ENCODE measurements at places on chromosomes 5 and 9. TPM values are rescaled to one million over a fixed set of nuclear protein-coding genes. Genes with fewer than 3 reads are reported as not detected.

GRCh38 chr5:180212363-180213255 lies 3.6 kb upstream of the RASGEF1C start:
- no peak for DNase-seq

DNA sequence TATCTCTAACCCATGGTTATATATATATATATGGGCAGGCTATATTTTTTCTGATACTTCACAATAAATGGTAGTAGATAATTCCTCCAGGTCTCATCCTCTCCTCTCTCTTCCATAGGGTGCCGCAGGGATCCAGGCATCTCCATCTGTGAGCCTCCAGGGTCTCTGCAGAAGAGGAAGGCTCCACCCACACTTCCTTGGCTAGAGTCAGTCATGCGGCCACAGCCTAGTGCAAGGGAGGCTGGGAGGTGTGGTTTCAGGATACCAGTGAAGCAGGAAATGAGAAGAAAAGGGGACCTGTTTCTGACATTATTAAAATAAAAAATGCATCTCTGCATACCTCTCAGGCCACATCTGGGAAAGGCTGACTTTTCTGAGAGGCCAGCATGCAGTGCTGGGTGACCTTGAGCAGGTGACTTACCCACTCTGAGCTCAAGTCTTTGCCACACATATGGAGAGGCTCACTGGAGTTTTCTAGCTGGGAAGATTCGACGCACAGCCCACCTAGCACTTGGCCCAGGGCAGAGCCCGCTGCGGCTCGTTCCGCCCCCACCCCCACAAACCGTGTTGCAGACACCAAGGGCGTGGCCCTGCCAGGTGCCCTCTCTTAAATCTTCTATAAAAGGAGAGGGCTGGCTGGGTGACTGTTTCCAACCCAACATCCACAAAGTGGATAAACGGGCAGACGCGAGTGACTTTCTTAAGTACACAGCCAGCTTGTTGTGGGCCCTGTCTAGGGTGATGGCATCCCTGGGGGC lies 47.9 kb downstream of the OLFM1 start:
- DNase-seq: no peak

- no peak for DNase-seq
Observed at GRCh38 chr9:130833031-130833990, 1.7 kb upstream of the ABL1 start.

GRCh38 chr5:99104538-99105132 lies 175.8 kb upstream of the CHD1 start:
- no peak for DNase-seq

The SCGB3A2 gene
- total RNA-seq: not detected

- no peak for DNase-seq
Observed at GRCh38 chr5:144092508-144092907, 78.0 kb downstream of the YIPF5 start.

DNA sequence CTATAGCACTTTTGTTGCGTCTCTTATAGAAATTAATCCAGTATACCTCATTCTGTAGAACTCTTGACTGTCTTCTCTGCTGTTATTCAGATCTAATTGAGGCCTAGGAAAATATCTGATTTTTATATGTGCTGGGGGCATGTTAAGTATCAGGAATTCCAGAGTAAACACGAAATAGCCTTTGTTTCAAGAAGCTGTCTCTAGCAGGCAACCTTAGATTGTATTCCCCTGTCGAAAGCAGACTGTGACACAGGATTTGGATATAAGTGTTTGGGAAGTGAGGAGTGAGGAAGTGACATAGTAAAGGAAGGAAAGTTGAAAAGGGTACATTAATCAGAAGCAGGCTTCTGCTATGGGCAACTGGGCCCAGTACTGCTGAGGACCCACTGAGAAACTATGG lies 72.1 kb upstream of the RASA1 start:
- DNase-seq: no peak

GRCh38 chr5:39177631-39177964 lies 41.8 kb downstream of the FYB1 start:
- DNase-seq: no peak

DNA sequence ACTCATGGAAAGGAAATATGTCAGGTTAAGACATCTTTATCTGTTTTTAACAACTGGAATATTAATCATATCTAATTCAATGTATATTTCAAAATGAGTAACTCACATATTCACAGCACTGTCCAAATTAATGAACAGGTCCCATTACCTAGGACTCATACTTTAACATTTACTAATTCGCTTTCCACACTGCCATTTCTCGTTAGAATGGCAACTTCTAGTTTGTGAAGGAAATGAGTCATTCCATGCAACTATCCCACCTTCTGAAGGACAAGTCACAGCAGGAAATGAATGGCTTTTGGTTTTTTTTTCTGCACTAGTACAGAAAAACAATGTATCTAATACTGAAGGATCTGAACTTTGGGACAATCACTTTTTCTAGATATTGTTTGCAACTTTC lies 24.6 kb upstream of the IFNK start:
- no peak for DNase-seq

The RIC1 gene
- 10.9 TPM for total RNA-seq

GRCh38 chr9:30075451-30076199 lies 2308.8 kb upstream of the ACO1 start:
- no peak for DNase-seq

The CCNI2 gene
- total RNA-seq: not detected

DNA sequence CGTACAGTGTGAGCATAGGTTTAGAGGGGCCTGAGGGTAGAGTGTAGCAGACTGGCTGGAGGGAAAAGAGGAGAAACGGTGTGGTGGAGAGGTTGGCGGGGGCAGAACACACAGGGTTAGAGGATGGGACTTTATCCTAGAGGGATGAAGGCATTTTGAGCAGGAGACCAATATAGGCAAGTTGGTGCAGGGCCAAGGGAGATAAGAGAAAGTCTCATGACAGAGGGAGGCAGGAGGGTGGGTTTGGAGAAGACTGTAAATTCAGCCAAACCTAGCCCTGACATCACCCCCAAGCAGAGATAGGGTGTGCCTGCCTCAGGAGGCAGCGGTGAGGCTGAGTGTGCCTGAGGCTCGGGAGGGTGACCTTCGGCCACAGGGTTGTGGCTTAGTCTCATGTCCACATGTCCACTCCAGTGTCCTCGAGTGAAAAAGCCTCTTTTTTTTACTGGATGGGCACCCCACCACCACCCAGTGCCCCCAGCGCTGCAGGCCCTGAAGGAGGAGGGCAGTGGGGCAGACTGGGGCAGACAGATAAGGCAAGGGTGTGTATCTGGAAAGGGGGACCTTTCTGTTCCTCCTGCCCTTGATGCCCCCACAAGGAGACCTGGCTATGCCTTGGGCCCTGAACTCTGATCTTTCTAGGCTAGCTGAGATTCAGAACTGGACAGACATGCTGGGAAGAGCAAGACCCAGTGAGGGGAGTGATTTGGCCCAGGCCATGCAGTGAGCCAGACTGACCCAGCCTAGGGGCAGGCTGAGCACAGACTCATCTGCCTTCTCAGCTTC lies 108.7 kb downstream of the RGS3 start:
- DNase-seq: no peak

GRCh38 chr5:99023330-99023729 lies 94.5 kb upstream of the CHD1 start:
- no peak for DNase-seq

DNA sequence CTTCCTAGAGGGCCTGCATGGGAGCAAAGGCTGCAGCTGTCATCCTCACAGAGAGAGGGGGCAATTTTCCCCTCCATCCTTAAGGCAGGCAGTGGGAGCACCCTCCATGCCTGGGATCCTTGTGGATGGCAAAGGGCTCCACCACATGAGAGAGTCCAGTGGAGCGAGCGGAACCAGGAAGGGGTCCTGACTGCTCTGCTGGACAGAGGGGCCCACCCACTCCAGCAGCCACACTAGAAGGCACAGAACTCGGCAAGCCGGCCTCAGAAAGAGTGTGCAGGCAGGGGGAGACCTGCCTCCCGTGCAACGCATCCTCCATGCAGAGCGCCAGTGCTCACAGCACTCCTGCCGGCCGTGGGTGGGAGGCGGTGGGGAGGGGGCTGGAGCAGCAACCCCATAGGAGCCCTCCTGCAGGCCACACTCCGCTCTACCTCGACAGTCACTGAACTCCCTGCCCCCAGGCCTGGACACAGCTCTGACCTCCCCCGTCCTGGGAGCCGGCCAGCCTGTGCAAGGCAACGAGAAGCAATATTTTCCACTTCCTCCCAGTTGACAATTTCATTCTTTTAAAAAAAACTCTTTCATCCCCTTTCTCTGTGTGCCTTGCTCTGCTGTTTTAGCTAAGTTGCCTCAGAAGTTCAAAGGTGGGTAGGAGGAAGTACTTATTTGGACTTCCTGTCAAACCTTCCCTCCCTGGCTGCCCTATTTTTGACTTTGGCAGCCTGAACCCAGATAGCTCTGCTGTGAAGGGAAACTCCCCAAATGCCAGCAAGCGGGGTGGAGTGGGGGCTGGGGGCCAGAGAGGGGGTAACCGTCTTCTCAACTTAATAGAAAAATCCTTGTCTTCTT lies 5.3 kb upstream of the LCP2 start:
- peak; percentile 72 for DNase-seq

GRCh38 chr5:73448463-73449136 lies at the start of gene FOXD1:
Gene FOXD1, minus strand, starts transcription at chr5:73448777. Its CDS starts 415 bp downstream, at chr5:73448362.
- peak; percentile 85 for DNase-seq

The CDK7 gene
- 33.4 TPM for total RNA-seq

DNA sequence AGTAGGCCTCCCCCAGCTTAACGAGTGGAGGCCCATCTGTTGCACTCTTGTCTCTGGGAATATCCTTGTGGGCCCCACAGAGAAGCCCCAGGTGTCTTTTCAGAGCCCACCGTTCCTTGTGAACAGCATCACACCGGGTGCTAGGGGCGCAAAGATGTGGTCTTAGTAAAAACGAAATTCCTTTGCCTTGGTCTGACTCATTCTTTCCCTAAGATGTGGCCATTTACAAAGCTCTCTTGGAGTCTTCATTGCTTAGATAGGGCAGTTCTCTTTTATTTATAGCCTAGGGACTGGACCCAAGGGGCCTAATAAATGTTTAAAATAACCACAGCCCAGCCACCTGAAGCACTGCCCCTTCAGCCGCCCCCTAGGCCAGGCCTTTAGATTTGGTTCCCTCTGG lies 52.8 kb upstream of the RPL26L1 start:
- no peak for DNase-seq
